Right forelimb (tissue), 1 donor: ENCODE measurements at places on chromosomes 1 and 21.

- no peak for DNase-seq
Measured at GRCh38 chr1:11671205-11671543, 7.2 kb downstream of the FBXO6 start.

DNA sequence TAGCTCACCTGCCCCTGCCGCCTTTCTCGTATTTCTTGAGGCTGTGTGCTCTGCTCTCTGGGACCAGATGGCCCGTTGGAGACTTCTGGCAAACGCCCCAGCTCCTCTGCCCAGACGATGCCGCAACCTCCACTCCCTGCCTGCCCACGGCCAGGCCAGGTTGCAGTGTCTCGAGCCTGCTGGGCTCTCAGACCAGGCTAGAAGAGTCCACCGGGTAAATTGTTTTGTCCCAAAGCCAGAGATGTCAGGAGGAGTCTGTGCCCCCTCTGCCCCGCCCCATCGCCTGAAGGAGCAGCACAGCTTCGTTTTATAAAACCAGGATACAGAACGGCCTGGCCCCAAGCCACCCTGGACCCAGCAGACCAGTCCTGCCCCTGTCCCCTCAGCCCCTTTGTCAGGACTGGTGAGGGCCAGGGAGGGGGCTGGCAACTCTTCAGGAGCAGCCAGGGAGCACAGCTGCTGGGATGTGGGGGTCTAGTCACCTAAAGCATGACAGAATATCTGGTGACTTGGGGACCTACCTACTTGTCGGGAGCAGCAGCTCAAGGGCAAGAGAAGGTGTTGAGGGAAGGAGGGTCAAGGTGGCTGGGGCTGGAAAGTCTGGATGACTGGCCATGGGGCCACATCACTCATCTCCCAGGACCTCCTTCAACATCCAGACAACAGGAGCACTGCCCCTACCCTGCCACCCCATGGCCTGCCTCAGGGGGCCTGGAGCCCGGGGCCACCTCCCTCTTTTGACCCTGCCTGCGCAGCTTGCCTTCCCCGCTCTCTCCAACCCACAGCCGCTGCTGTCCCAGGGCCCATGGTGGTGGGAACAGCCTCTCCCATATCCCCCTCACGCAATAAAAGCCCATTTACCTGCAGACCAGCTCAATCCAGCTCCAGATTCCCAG, 33.9 kb upstream of the LBR start:
- DNase-seq = no peak

DNA sequence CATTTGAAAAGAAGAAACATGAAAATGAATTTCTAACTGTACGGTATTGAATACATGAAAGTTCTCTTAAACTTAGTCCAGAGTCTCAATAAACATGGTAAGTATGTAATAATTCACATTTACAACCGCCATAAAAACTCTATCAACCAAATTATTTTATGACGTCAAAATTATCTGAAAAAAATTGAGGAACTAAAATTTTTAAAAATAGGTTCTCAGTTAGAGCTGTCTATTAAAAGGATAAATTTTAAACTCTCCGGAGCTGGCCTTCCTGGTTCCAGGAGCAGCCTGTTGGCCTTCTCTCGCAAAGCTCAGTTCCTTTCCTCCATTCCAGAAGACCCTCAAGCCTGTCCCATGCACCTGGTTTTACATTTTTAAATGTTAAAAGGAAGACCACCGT, 18.7 kb upstream of the ETS2 start:
- no peak for DNase-seq

- DNase-seq = no peak
Measured at GRCh38 chr1:74729741-74730478, 2.9 kb downstream of the CRYZ start.

GRCh38 chr1:162372159-162373071, 4.2 kb downstream of the SPATA46 start:
- DNase-seq = no peak

DNA sequence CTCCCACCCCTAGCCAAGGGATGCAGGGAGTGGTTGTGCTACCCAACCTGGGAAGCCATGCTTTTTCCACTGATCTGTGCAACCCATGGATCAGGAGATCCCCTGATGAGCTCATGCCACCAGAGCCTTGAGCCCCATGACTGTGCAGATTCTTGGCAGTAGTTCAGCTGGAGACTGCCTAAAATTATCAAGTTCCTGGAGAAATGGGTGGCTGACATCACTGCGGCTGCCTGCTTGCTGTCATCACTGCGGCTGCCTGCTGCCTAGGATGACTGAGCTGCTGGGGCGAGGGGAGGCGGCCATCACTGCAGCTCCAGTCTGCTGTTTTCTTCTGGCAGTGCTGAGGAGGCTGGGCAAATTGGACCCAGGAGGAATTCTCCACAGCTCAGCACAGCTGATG, 159.2 kb downstream of the AGBL4 start:
- DNase-seq = no peak

DNA sequence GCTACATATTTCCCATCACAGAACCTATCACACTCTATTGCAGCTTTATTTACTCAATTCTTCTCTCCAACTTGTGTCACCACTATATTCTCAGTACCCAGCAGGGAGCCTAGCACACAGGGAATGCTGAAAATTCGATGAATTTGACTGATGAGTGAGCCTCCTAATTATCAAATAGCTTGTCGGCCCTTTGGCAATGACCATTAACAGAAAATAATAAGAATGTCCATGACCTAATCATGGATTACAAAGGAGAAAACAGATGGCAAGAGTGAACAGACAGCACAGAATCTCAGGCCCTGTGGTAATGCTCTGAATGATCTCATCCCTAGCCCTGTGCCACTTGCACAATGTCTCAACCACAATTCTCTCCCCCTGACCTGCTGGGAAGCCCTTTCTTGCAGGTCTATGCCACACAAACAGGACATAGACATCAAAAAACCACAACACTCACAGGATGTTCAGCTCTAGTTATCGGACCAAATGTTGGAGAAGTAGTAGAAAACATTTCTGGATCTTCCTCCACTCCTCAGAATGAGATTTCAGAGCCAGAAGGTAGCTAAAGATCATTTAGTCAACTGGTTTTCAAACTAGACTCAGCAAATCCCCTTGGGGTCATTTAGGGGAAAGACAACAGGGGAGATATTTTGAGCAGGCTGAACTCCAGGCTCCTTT, 68.4 kb downstream of the LUZP1 start:
- DNase-seq = no peak

GRCh38 chr1:213120386-213120785, 69.3 kb downstream of the RPS6KC1 start:
- DNase-seq = no peak
